ENCODE measurements at places on chromosomes 12 and 14. TPM values are rescaled to one million over a fixed set of nuclear protein-coding genes. Genes with fewer than 3 reads are reported as not detected.

The MYF6 gene
- total RNA-seq: not detected

- DNase-seq: no peak
Observed at GRCh38 chr12:1916371-1917171, 1.9 kb downstream of the CACNA2D4 start.

The STAB2 gene
- not detected for total RNA-seq

The SSTR1 gene
- not detected for total RNA-seq

- DNase-seq: no peak
Observed at GRCh38 chr14:25904446-25904845, 693.4 kb downstream of the NOVA1 start.

DNA sequence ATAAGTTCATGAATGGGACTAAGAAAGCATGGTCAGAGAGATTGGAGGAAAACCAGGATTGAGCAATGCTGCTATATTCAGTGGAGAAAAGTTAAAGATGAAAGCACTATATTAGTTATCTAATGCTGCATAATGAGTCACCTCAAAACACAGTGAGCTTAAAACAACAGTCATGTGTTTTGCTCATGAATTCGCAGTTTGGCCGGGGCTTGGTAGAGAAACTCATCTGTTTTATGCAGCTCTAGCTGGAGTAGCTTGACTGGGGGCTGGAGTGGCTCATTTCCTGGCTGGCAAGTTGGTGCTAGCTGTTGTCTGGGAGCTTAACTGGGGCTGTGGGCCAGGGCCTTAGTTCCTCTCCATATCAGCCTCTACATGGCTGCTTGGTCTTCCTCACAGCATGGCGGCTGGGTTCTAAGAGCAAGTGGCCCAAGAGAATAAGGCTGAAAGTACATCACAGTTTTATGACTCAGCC, 90.1 kb downstream of the ADCK1 start:
- no peak for DNase-seq

The HCAR2 gene
- total RNA-seq: 0.16 TPM

GRCh38 chr14:85416771-85417170, 113.2 kb upstream of the FLRT2 start:
- no peak for DNase-seq

The DEPDC4 gene
- total RNA-seq: 1.8 TPM

- no peak for DNase-seq
Observed at GRCh38 chr12:1332327-1332726, 262.1 kb downstream of the FBXL14 start.

The INSM2 gene
- not detected for total RNA-seq

The CLEC6A gene
- not detected for total RNA-seq

DNA sequence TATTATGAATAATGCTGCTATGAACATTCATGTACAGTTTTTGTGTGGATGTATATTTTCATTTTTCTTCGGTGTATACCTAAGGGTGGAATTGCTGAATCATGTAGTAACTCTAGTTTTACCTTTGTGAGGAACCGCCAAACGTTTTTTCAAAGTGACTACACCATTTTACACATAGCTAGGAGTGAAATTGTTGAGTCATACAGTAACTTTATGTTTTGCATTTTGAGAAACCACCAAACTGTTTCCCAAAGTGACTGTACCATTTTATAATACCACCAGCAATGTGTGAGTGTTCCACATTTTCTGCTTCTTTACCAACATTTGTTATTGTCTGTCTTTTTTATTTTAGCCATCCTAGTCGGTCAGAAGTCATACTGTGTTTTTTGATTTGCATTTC, 3.1 kb upstream of the TPH2 start:
- DNase-seq: no peak

- no peak for DNase-seq
Observed at GRCh38 chr14:65016471-65016870, 29.8 kb downstream of the FNTB start.

- DNase-seq: no peak
Observed at GRCh38 chr14:105059035-105059924, 6.0 kb downstream of the GPR132 start.

GRCh38 chr12:30858471-30858870, 68.1 kb upstream of the TSPAN11 start:
- DNase-seq: no peak

- DNase-seq: no peak
Observed at GRCh38 chr12:123387508-123388176, 3.7 kb downstream of the KMT5A start.

DNA sequence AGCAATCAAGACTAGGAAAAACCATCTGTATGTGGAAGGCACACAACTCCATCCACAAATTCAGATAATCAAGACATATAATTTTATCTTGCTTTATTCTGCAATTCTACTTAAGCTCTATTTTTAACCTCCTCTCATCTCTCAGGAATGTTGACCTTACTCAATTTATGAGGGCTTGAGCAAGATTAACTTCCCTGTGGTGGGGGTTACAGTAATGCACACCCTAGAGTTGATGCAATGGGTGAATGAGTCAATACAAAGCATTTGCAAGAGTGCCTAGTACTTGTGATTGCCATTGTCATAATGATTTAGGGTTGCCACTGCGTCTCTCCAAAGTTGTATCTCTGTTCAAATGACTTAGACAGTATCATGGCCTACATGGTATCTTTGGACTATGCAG, 1598.4 kb upstream of the TMEM132C start:
- no peak for DNase-seq

GRCh38 chr12:46983959-46984841, 95.2 kb upstream of the PCED1B start:
- DNase-seq: peak; percentile 21

DNA sequence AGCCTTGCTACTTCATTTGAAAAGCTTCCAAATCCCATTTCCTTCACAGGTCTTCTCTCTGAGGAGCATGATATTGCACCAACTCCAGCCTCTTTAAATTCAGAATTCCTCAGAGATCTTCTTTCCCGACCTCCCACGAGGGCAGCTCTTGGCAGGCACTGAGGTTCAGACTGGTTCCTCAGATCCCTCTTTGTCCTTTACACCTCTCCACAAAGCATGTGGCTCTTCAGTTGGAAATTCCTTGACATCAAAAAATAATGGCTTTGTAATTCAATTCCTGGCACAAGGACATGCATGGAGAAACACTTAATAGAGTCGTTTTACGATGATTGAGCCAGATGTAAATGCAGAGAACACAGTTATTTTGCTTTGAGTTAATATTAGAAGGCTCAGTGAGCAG, 63.2 kb upstream of the TMX1 start:
- no peak for DNase-seq

The OVCH1 gene
- not detected for total RNA-seq

GRCh38 chr12:86698641-86698980, 442.4 kb upstream of the MGAT4C start:
- DNase-seq: no peak

- DNase-seq: no peak
Observed at GRCh38 chr12:16833376-16834015, 227.5 kb upstream of the LMO3 start.

DNA sequence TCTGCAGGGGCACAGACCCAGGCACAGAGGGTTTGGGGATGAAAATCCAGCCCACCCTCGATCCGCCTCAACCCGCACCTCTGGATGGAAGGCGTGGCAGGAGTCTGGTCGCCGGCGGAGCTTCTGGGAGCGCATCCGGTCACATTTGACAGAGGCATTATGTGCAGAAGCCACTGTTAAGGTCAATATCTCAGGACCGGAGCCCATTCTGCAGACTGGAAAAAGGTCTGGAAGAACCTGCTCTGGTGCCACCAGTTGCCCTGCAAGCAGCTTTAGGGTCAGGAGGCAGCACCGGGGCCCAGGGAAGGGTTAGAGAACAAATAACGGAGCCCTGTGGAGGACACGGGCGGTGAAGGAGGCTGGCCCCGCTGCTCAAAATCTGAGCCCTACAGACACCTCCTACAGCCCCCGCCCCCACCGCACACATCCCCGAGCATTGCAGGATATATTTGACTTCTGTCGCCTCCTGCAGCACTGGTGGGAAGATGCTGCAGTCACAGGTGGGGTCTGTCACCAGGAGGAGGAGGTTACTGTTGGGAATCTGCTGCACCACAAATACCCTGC, 25.1 kb upstream of the LRTM2 start:
- no peak for DNase-seq

DNA sequence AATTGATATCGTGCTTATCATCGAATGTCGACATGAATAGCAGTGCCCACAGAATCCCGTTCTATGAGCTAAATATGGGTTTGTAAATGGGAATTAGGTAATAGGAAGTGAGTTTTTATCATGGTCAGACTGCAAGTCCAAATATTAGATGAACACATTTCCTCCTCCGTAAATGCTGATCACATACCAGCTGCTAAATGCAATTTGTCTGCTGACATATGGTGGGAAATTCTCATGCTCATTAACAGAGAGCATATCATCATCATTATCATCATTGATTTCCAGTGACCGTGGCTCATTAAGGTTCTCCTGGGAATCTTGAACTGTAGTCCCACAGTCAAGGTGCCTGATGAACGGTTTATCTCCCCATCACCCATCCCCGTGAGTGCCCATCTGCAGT, 998.8 kb upstream of the TMEM132C start:
- no peak for DNase-seq

DNA sequence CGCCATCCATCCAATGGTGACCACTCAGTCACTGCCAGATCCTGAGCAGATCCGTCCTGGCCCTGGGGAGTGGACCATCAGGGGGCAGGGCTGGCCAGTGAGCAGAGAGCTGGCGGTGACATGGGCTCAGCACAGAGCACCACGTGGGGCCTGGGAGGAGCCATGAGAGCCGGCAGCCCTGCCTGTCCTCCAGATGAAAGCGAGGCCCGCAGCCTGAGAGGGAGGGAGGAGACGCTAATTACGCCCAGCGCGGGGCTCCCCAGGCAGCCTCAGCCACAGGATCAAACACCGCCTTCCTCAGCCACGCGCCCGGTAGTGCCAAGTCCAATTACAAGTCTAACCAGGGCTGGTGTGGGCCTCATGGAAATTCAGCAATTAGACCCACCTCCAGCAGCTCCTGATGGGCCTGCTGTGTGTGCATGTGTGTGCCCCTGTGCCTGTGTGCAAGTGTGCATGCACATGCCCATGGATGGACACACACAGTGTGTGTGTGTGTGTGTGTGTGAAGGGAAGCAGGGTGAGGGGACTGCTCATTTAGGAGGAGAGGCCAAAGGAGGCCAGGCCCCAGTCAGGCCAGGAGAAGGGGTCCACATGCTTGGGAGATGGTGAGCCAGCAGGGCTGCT, 68.0 kb downstream of the KIF26A start:
- DNase-seq: no peak

DNA sequence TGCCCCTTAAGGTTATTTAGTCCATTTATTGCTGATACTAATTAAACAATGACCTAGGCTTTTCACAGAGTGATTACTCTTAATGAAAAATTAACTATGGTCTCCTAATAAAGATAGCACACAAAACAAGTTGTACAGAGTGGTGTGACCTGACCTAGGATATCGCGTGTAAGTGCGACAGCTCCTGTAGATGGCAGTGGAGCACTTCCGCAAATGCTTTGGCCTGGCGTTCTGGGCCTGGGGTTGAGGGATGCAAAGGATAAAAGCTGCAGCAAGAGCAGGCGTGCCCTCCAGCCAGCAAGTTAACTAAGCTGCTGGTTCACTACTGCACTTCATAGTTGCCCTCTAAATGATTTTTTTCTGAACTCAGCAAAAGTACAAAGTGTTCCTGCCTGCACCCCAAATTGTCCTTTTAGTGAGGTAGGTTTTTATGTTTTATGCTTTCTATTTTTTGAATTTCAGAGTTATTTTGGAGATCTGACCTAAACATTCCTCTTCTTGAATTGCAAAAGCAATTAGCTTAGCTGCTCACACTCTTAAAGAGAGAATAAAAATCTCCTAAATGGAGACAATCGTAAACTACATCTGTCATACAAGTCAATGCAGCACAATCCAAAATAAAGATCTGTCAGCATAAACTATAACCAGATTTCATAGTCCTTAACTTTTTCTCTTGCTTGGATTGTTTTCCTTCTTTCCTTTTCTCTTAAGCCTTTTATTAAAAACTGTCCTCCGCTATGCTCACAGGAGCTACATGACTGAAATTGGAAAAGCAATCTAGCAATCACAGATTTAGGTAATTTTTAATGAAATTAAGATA, 379.6 kb downstream of the LRIG3 start:
- DNase-seq: peak; percentile 12

The PIK3C2G gene
- not detected for total RNA-seq

The DAO gene
- not detected for total RNA-seq

- no peak for DNase-seq
Observed at GRCh38 chr12:131347345-131347714, 363.6 kb upstream of the SFSWAP start.

DNA sequence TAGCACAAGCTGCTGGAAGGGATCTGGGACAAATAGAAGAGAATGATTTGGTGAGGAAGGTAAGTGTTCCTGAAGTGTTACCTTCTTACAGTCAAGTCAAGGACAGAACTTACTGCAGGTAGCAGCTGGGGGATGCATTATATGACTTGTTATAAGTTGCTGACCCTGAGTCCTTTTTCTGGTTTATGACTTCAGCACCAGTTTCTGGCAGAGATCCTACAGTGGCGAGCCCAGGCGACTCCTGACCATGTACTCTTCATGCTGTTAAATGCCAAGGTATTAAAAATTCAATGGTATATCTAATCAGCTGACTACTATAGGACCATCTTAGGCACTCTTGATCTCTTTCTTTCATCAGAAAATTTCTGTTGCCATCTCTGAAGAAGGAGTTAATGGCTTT, 45.1 kb upstream of the ATF1 start:
- DNase-seq: no peak

DNA sequence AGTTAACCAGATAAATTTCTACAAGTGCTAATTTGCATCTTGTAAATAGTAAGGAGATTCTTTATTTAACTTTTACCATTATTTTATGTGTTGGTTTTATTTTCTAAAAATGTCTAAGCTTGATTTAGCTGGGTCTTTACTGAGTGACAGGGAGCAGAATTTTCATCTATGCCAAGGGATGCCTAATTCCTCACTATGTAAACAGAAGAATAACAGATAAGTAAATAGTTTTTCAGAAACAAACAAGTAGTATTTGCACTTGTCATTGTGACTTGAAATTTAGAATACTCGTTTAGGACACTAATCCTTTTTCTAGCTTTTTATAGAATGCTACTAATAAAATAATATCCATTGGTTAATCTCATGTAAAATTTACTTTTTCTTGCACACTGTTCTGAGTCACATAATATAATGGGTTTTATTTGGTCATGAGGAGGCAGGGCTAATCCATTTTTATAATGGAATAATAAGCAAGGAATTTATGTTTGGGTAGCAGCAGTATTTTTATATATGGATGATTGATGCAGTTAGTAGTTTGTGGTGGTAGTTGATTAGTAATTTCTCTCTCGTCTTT, 746.5 kb downstream of the SLC6A15 start:
- DNase-seq: no peak

GRCh38 chr14:69941768-69942742, 62.8 kb downstream of the SMOC1 start:
- no peak for DNase-seq

DNA sequence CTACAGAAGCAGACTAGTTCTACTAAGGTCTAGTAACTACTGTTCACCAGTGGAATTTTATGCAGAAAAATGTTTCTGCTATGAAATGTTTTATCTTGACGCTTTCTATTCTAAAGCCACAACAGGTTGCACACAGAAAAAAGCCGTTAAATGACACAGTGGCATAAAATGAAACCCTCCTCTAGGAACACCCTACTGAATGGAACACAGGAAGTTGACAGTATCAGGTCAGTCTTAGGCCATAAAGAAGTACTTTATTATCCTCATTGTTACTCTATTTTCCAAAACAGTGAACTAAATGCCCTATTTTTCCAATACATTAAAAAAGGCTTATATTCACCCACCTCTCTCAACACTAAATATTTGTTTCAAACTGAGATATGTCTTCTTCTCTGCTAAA, 21.9 kb downstream of the EPS8 start:
- DNase-seq: no peak

The HSPB8 gene
- total RNA-seq: not detected
